ENCODE measurements at places on chromosomes 5 and 9.
A peak's percentile ranks its signal among the peaks of the same experiment; 100 is the strongest.

DNA sequence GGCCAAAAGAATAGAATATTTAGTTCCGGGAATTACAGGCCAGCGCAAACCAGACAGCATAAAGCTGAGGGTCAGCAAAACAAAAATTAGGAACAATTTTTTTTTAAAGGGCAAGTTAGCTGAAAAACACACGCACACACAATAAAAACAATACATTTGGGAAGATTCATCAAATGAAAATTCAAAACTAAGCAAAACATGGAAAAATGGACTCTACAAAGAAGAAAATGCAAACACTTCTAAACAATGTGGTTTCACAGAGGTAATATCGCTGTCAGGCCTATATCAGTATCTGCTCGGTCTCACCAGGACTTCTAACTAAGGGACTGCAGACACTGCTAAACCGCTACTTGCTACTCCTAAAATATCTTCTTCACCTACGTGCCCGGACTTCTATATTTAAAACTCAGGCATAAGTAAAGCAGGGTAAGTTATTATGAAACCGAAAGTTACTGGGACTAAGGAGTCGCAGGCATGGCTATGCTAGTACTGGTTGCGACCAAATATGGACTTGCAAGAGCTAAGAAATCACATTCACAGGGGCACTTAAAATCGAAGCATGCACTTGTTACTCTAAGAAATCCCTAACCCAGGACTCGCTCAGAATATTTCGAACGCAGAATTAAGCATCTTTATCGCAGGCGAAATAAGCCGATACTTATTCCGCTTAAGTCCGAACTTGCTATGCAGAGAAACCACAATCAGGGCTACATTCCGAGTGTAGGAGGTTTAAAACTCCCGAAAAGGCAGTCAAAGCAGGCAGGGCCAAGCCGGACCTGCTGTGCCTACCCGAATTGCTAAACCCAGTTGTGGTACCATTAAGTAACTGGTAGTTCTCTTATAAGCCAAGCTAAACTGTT is 2.3 kb downstream of the ANXA2R start:
- no peak for DNase-seq

DNA sequence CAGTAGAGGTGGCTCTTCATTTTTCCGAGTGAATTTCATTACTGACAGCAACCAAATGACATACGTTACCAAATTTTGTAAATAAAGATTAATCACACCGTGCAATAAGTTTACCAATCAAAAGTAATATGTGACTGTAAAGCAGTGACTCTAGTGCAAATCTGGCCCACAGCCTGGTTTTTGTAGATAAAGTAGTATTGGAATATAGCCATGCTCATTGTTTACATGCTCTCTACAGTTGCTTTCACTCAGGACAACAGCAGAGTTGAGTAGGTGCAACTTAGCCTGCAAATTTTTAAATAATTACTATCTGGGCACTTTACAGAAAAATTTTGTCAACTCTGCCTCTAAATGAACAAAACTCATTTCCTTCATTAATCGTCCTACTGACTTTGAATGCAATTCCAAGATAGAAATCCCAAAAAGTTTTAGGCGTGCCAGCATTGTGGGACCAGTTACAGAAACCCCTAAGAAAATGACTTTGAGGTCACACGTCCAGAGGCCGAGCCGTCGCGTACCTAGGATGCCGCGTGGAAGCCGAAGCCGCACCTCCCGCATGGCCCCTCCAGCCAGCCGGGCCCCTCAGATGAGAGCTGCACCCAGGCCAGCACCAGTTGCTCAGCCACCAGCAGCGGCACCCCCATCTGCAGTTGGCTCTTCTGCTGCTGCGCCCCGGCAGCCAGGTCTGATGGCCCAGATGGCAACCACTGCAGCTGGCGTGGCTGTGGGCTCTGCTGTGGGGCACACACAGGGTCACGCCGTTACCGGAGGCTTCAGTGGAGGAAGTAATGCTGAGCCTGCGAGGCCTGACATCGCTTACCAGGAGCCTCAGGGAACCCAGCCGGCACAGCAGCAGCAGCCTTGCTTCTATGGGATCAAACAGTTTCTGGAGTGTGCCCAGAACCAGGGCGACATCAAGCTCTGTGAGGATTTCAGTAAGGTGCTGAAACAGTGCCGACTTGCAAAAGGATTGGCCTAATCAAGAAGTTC is 180.7 kb upstream of the TLE4 start:
- DNase-seq: no peak

DNA sequence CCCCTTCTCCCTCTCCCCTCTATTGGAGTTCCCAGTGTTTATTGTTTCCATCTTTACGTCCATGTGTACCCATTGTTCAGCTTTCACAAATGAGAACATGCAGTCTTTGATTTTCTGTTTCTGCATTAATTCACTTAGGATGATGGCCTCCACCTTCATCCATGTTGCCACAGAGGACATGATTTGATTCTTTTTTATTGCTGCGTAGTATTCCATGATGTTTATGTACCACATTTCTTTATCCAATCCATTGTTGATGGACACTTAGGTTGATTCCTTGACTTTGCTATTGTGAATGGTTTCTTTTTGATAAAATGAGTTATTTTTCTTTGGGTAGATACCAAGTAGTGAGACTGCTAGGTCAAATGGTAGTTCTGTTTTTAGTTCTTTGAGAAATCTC is 88.9 kb downstream of the NDUFS4 start:
- DNase-seq: no peak

- DNase-seq: no peak
These were observed 12.1 kb downstream of the FTMT start for GRCh38 chr5:121863753-121864285.

DNA sequence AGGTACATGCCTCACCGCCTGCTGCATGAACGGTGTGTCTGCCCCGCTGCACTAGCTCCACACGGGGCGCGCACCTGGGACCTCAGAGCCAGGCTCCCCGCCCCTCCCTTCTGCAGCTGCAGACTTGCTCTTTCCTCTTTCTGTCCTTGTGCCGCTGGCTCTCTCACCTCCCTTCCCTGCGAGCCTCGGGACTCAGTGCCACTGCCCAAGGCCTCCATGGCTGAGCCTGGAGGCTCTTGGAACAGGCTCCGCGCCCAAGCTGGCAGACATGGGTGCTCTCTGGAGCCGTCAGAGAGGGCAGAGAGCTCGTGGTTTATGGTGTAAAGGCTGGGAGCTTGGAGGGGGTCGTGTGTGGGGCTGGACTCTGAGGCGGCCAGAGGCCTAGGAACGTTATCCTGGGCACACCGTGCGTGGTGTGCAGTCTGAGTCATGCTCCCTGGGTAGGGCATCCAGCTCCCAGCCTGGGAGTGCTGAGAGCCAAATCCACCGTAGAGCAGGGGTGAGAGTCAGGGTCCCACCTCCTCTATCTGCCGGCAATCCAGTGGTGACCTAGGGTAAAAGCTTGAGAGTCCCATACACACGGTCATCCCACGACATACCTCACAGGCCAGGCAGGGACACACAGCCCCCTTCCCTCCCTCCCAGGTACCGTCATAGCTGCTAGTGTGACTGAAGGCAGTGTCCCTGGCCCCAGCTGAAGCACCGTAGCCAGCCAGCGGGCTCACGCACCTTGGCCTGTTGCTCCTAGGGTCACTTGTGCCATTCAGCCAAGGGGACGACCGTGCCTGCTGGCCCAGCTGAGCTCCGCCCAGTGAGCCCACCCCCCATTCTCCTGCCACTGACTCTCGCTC is 22.4 kb downstream of the GOLGA2 start:
- DNase-seq: no peak

DNA sequence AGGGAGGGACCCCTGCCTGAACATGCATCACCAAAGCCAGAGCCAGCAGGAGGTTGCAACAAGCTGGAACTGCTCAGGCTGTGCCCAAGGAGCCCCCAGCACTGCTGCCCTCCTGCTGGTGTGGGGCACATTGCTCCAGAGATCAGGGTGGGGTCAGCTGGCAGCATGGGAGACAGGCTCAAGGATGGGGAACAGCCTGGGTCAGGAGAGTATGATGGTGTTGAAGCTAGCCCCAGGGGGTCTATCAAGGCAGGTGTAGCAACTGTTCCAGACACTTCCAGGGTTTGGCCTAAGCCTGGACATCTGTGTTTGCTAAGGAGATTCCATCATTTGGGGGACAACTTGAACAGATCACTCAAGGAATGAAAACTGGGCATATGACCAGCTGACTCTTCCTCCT is 133.1 kb downstream of the ATPSCKMT start:
- no peak for DNase-seq

- DNase-seq: no peak
These were observed 21.1 kb downstream of the TNPO1 start for GRCh38 chr5:72837524-72838096.

- DNase-seq: no peak
These were observed 14.6 kb downstream of the RASA1 start for GRCh38 chr5:87282269-87282668.

DNA sequence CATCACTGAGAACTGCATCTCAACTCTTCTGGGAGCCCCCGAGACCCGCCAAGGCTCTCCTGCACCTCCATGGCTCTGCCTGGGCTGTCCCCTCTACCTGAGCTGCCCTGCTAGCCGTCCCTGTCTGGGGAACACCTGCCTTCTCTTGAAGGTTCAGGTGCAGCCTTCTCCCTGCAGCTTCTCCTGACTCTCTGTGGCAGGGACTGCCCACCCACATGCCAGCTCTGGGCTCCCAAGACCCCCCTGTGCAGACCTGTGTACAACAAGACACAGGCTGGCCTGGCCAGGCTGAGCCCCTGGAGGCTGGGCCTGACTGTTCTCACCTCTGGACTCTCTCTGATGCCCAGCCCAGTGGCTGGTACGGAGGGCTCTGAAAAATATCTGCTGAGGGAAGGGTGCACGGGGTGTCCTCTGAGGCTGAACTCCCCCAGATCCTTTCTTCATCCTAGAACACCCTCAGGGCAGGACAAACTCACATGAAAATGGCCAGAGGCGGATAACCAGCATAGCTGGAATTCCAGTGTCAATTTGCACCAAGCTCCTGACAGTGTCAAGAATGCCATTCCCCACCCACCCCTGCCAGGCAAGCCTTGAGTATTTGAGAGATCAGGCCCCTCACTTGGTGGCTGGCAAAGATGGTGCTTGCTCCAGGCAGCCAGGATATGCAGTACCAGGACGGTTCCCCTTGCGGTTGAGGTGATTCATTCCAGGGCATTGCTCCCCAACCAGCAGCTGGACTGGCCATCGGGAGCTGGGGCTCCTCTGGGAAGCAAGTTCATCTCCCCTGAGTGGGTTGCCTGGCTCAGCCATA is 40.9 kb upstream of the SLC25A51 start:
- DNase-seq: no peak

DNA sequence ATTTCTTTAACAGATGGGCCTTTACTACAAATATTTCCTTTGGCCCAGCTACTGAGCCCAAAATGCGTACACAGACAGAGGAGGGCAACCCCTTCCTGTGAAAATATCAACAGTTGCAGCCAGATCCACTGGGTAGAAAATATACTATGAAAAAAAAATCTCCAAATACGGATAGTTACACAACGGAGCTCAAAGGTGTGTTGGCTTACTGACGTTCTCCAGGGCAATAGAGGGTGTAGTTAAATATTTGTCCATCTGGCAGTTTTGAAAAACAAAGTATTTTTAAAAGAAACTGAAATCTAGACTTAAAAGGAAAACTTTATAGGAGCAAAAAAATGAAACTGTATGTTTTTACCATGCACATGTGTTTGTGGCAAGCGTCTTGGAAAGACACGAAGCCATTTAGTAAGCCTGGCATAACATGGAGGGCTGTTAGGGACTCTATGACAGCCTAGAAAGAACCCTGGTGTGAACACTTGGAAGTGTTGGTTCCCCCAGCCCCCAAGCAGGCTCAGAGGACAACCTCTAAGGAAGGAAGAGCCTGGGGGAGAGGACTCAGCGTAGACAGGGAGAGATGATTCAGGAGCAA is 157.8 kb upstream of the TRPM3 start:
- no peak for DNase-seq

GRCh38 chr5:127705120-127705892 is 2.1 kb downstream of the CCDC192 start:
- no peak for DNase-seq

DNA sequence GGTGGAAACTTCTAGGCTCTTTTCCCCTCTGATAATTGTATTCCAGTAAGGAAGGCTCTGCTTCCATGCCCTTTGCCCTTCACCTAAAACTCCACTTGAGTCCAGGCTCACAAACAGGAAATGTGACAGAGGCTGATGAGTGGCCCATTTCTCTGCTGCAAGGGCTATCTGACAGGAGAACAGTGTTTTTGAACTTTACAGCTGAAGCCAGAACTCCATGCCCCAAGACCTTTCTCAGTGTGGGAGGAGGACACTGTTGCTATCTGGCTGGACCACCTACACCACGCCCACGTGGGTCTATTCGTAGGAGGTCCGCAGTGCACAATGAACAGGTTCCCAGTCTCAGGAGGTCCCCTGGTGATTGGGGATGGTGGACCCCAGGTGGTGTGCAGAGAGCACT is 13.6 kb downstream of the GGTA1 start:
- no peak for DNase-seq

GRCh38 chr5:54717459-54717858 is 199.9 kb downstream of the SNX18 start:
- no peak for DNase-seq

- peak; percentile 57 for DNase-seq
These were observed 83.9 kb upstream of the GRAMD2B start for GRCh38 chr5:126339215-126339805.

- DNase-seq: no peak
These were observed 149.8 kb upstream of the RAPGEF1 start for GRCh38 chr9:131889437-131890251.

- no peak for DNase-seq
These were observed 2.2 kb downstream of the IDNK start for GRCh38 chr9:83625178-83625577.

GRCh38 chr9:124868511-124869465 is 6.9 kb downstream of the ARPC5L start:
- peak; percentile 88 for DNase-seq

- DNase-seq: no peak
These were observed 69.4 kb upstream of the MEF2C start for GRCh38 chr5:88952344-88952743.

- DNase-seq: no peak
These were observed 18.4 kb downstream of the UBE2QL1 start for GRCh38 chr5:6466975-6467567.

- DNase-seq: no peak
These were observed 10.6 kb upstream of the SLC6A19 start for GRCh38 chr5:1190837-1191239.

DNA sequence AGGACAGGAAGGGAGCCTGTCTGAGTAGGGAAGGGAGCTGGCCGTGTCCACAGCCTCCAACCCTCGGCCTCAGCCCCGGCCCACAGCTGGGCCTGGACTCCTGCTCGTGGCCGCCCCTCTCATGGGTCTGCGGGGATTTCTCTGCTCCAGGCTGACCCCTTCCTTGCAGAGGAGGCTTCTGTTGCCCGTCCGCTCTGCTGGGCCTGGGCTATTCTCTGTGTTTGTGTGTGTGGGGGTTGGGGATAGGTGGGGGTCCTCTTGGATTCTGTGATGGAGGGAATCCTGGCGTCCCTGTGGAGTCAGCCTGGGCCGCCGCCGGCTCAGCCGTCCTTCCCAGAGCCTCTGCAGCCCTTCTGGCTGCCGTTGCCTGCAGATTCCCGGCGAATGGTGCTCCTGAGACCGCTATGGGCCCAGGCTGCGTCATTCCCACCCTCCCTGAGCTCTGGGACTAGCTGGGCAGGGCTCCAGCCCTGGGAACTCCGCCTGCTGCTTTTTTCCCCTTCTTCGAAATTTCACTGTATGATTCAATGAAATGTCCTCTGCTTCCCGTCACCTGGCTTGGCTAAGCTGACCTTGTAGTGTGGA is 64.2 kb downstream of the FGF18 start:
- DNase-seq: no peak

GRCh38 chr5:143205883-143206195 is 197.6 kb downstream of the NR3C1 start:
- no peak for DNase-seq

Data from putamen (tissue), 1 donor.